Endodermal cell (in vitro differentiated cells): ENCODE measurements at places on chromosomes 1 and 21. TPM values are rescaled to one million over a fixed set of nuclear protein-coding genes. Genes with fewer than 3 reads are reported as not detected.

- H3K4me1 ChIP-seq: peaks cover 14% of the 10 kb centered on the region
- peaks cover 94% of the 10 kb centered on the region for H3K36me3 ChIP-seq
- no peak overlapping the region for H3K4me3 ChIP-seq
- no peaks in the 10 kb centered on the region for H3K27me3 ChIP-seq
- no peak for DNase-seq
These were observed 21.0 kb downstream of the PLXNA2 start for GRCh38 chr1:208223136-208223535.

Gene OR2M3
- not detected in 3 replicates for total RNA-seq

DNA sequence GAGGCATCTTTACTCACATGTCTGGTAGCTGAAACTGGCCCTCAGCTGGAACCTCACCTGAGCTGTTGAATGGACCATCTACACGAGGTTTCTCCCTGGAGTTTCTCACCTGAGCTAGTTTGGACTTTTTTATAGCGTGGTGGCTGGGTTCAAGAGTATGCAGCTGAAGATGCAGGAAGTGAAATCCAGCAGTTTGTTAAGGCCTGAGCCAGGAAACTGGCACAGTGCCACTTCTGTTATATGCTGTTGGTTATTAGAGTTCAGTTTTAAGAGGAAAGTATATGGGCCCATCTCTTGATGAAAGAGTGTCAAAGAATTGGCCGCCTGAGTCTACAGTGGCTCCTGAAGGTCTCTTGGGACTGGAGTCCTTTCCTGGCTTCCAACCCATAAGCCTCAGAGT is 35.6 kb downstream of the STUM start:
- no peak overlapping the region for H3K4me3 ChIP-seq
- no peaks in the 10 kb centered on the region for H3K27me3 ChIP-seq
- H3K36me3 ChIP-seq: no peaks in the 10 kb centered on the region
- no peak overlapping the region for H3K27ac ChIP-seq
- no peaks in the 10 kb centered on the region for H3K4me1 ChIP-seq
- DNase-seq: no peak

DNA sequence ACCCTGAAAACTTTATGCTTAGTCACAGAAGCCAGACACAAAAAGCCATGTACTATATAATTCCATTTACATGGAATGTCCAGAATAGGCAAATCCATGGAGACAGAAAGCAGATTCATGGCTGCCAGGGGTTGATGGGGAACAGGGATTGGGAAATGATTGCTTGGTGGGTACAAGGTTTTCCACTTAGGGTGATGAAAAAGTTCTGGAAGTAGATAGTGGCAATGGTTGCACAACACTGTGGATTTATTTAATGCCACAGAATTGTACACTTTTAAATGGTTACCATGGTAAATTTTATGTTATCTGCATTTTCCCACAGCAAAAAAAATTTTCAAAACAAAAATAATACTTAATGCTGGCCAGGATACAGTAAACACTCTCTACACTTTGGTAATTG is 40.6 kb downstream of the ENAH start:
- H3K27ac ChIP-seq: no peak overlapping the region
- H3K36me3 ChIP-seq: peaks cover 36% of the 10 kb centered on the region
- H3K4me3 ChIP-seq: no peak overlapping the region
- peaks cover 2% of the 10 kb centered on the region for H3K4me1 ChIP-seq
- no peaks in the 10 kb centered on the region for H3K27me3 ChIP-seq

GRCh38 chr1:59747420-59748024 is 67.2 kb upstream of the HOOK1 start:
- no peak for DNase-seq
- H3K36me3 ChIP-seq: no peaks in the 10 kb centered on the region
- H3K27ac ChIP-seq: no peak overlapping the region
- H3K4me1 ChIP-seq: no peaks in the 10 kb centered on the region
- no peaks in the 10 kb centered on the region for H3K27me3 ChIP-seq
- no peak overlapping the region for H3K4me3 ChIP-seq
